B cell (primary cell): ENCODE measurements at places on chromosomes 4 and X. TPM values are rescaled to one million over a fixed set of nuclear protein-coding genes. Genes with fewer than 3 reads are reported as not detected.

The CPE gene
- not detected in 2 replicates for polyA plus RNA-seq

The TCEAL8 gene
- polyA plus RNA-seq = 4.1 and 4.9 TPM in 2 replicates

The USP26 gene
- not detected in 2 replicates for polyA plus RNA-seq

The BGN gene
- not detected in 2 replicates for polyA plus RNA-seq

The MUC7 gene
- not detected in 2 replicates for polyA plus RNA-seq

DNA sequence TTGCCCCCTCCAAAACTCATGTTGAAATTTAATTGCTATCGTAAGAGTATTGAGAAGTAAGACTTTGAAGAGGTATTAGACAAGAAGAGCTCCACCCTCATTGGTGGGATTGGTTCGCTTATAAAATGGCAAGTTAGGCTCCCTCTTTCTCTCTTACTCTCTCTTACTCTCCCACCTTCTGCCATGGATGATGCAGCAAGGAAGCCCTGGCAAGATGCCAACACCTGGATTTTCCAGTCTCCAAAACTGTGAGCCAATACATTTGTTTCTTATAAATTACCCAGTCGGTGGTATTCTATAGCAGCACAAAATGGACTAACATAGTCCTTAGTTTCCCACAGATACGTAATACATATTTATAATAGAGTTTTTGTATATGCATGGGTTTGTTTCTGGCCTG, 119.4 kb downstream of the DDIT4L start:
- no peaks in the 10 kb centered on the region for H3K4me1 ChIP-seq
- no peaks in the 10 kb centered on the region for H3K36me3 ChIP-seq
- no peak for DNase-seq

DNA sequence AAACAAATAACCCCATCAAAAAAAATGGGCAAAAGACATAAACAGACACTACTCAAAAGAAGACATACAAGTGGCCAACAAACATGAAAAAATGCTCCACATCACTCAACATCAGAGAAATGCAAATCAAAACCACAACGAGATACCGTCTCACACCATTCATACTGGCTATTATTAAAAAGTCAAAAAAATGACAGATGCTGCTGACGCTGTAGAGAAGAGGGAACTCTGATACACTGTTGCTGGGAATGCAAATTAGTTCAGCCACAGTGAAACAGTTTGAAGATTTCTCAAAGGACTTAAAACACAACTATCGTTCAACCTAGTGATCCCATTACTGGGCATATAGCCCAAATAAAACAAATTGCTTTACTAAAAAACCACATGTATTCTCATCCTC, 671.2 kb upstream of the FTHL17 start:
- DNase-seq = no peak
- no peaks in the 10 kb centered on the region for H3K27me3 ChIP-seq
- no peaks in the 10 kb centered on the region for H3K4me1 ChIP-seq
- no peak overlapping the region for H3K27ac ChIP-seq

GRCh38 chr4:184471881-184472613, 2.3 kb downstream of the IRF2 start:
- DNase-seq = peak; percentile 60
- peaks cover 1% of the 10 kb centered on the region for H3K36me3 ChIP-seq
- H3K27me3 ChIP-seq = no peaks in the 10 kb centered on the region
- H3K4me3 ChIP-seq = peak overlapping the region; percentile 90

DNA sequence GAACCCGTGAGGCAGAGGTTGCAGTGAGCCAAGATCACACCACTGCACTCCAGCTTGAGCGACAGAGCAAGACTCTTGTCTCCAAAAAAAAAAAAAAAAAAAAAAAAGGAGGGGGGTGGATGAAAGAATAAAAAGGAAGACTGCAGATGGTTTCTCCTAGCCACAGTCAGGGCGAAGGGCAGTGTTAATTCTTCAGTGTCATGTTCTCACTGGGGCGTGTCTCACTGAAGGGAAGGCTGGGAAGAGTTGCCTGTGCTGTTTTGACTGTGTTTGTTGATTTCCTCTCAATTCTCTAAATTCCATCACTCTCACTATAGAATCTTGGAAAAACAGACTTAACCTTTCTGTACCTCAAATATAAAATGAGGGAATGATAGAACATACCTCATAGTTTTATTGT, 71.6 kb upstream of the DHX15 start:
- no peak overlapping the region for H3K4me3 ChIP-seq
- peaks cover 5% of the 10 kb centered on the region for H3K27me3 ChIP-seq
- peaks cover 3% of the 10 kb centered on the region for H3K4me1 ChIP-seq
- H3K27ac ChIP-seq = no peak overlapping the region

DNA sequence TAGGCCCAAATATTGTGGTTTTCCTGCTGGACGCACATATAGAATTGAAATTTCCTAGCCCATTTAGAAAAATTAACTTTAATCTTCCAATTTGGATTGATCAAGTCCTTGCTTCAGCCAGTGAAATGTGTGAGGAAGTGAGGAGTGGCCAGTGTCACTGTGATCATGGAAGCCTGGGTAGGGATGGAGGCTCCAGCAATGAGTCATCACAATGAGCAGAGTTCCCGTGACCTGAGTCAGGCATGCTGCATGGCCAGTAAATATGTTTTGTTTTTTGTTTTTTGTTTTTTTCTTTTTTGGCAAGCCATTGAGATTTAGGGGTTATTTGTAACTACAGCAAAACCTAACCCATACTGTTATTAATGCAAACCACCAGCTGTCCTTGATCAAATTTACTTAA, 52.1 kb downstream of the IDS start:
- no peaks in the 10 kb centered on the region for H3K36me3 ChIP-seq
- H3K4me1 ChIP-seq = no peaks in the 10 kb centered on the region
- H3K27ac ChIP-seq = no peak overlapping the region
- DNase-seq = no peak
- H3K27me3 ChIP-seq = no peaks in the 10 kb centered on the region
- H3K4me3 ChIP-seq = no peak overlapping the region

GRCh38 chr4:115234405-115235093, 121.1 kb upstream of the NDST4 start:
- H3K27me3 ChIP-seq = no peaks in the 10 kb centered on the region
- H3K36me3 ChIP-seq = no peaks in the 10 kb centered on the region
- no peak overlapping the region for H3K4me3 ChIP-seq
- DNase-seq = no peak
- no peak overlapping the region for H3K27ac ChIP-seq

- no peak for DNase-seq
- H3K4me3 ChIP-seq = no peak overlapping the region
- no peaks in the 10 kb centered on the region for H3K36me3 ChIP-seq
- H3K27ac ChIP-seq = no peak overlapping the region
Measured at GRCh38 chr4:165627128-165627527, 245.9 kb upstream of the TLL1 start.

DNA sequence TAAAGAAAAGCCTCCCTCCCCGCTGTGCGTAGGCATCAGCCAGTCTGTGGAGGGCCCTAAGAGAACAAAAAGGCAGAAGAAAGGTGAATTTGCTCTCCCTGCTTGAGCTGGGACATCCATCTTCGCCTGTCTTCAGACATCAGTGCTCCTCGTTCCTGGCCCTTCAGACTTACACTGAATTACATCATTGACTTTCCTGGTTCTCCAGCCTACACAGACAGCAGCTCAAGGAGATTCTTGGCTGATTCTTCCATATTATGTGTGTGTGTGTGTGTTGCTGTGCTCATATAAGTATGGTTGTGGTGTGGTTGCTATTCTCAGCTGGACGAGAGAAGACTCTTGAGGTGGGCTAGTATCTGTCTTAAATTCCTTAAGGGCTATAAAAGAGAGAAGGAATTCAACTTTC, 35.5 kb upstream of the CD99L2 start:
- no peaks in the 10 kb centered on the region for H3K27me3 ChIP-seq
- H3K27ac ChIP-seq = no peak overlapping the region
- no peak overlapping the region for H3K4me3 ChIP-seq
- H3K36me3 ChIP-seq = no peaks in the 10 kb centered on the region
- H3K4me1 ChIP-seq = no peaks in the 10 kb centered on the region

DNA sequence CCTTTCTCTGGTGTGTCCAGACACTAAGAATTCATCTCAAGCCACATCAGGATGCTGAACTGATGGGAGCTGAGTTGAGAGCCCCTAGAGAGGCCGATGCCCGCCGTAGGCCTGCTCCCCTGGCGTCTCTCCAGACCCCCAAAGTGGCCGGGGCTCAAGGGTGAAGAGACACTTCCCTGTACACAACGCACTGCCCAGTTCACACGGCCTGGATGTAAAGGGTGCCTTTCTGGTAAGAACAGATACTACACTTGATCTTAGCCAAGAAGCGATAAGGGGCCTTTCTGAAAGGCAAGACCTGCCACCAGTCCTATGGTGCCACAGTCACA, 5.1 kb upstream of the TREX2 start:
- no peaks in the 10 kb centered on the region for H3K4me1 ChIP-seq
- no peaks in the 10 kb centered on the region for H3K27me3 ChIP-seq
- DNase-seq = no peak
- no peak overlapping the region for H3K27ac ChIP-seq

- H3K27ac ChIP-seq = no peak overlapping the region
- no peaks in the 10 kb centered on the region for H3K27me3 ChIP-seq
- DNase-seq = no peak
- no peaks in the 10 kb centered on the region for H3K4me1 ChIP-seq
- H3K4me3 ChIP-seq = no peak overlapping the region
Measured at GRCh38 chr4:185716141-185716551, 95.8 kb downstream of the SORBS2 start.

GRCh38 chrX:76454456-76454927, 27.0 kb downstream of the MAGEE1 start:
- H3K4me3 ChIP-seq = no peak overlapping the region
- H3K4me1 ChIP-seq = no peaks in the 10 kb centered on the region
- no peaks in the 10 kb centered on the region for H3K36me3 ChIP-seq
- H3K27ac ChIP-seq = no peak overlapping the region
- DNase-seq = peak; percentile 33
- no peaks in the 10 kb centered on the region for H3K27me3 ChIP-seq

DNA sequence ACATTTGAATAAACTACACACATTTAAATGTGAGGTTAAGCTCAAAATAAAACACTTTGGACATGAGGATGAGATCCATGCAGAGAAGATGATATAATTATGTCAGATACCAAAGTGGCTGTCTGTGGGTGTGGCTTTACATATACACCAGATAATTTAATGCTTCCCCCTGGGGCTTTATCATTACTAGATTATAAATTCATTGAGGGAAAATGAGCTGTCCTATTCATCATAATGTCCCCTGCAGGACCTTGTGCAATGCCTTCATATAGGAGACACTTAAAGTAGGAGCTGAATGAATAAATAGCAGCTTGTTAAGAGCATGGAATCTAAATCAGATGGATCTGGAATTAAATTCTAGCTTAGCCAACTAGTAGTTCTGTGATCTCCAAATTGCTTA, 49.7 kb downstream of the OTC start:
- H3K4me1 ChIP-seq = no peaks in the 10 kb centered on the region
- H3K36me3 ChIP-seq = no peaks in the 10 kb centered on the region
- no peaks in the 10 kb centered on the region for H3K27me3 ChIP-seq
- DNase-seq = no peak
- no peak overlapping the region for H3K4me3 ChIP-seq
- H3K27ac ChIP-seq = no peak overlapping the region

GRCh38 chrX:78708262-78708661, 39.3 kb upstream of the LPAR4 start:
- H3K4me3 ChIP-seq = no peak overlapping the region
- H3K27me3 ChIP-seq = no peaks in the 10 kb centered on the region
- no peaks in the 10 kb centered on the region for H3K36me3 ChIP-seq
- H3K4me1 ChIP-seq = no peaks in the 10 kb centered on the region
- H3K27ac ChIP-seq = no peak overlapping the region
- no peak for DNase-seq

DNA sequence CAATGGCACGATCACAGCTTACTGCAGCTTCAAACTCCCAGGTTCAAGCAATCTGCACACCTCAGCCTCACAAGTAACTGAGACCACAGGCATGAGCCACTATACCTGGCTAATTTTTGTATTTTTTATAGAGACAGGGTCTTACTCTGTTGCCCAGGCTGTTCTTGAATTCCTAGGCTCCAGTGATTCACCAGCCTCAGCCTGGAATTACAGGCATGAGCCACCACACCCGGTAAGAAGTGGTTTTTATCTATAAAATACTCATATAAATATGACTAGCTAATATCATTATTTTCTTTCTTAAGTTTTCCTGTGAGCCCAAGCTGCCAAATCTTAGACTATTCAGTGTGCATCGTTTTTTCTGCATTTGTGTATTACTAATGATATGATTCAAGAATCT, 4.4 kb downstream of the SCFD2 start:
- no peak overlapping the region for H3K27ac ChIP-seq
- no peak overlapping the region for H3K4me3 ChIP-seq
- H3K36me3 ChIP-seq = no peaks in the 10 kb centered on the region
- H3K27me3 ChIP-seq = no peaks in the 10 kb centered on the region

- H3K27me3 ChIP-seq = no peaks in the 10 kb centered on the region
- DNase-seq = no peak
- no peaks in the 10 kb centered on the region for H3K4me1 ChIP-seq
- H3K4me3 ChIP-seq = no peak overlapping the region
- H3K36me3 ChIP-seq = peaks cover 7% of the 10 kb centered on the region
Measured at GRCh38 chrX:19911784-19912183, 24.4 kb upstream of the SH3KBP1 start.

DNA sequence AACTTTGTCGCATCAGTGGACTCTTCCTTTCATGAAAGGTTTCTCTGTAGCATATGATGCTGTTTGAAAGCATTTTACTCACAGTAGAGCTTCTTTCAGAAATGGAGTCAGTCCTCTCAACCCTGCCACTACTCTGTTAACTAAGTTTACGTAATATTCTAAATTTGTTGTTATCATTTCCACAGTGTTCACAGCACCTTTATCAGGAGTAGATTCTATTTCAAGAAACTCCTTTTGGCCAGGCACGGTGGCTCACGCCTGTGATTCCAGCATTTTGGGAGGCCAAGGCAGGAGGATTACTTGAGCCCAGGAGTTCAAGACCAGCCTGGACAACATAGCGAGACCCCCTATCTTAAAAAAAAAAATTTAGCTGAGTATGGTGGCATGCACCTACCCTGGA, 90.0 kb downstream of the KDM6A start:
- no peak overlapping the region for H3K27ac ChIP-seq
- no peak overlapping the region for H3K4me3 ChIP-seq
- H3K27me3 ChIP-seq = no peaks in the 10 kb centered on the region
- H3K36me3 ChIP-seq = peaks cover 8% of the 10 kb centered on the region
